ENCODE measurements at places on chromosomes 13 and 19.
A peak's percentile ranks its signal among the peaks of the same experiment; 100 is the strongest.

GRCh38 chr19:33659835-33660234, 38.1 kb downstream of the CHST8 start:
- DNase-seq = no peak

DNA sequence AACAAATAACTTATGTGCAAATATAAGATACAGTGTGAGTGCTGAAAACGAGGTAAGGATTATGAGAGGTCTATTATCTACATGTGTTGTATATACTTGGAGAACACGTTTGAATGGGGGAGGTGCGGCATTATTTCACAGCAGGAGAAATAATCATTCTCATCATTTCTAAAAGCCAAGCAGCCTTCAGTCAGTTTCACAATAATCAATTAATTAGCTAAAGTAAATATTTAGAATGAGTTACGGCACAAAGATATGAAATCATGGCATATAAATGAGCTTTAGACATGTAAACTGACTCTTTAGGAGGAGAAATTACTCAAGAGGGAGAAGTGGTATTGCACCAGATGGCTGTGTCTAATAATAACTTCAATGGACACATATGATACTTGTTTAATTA, 366.6 kb downstream of the DNAJC15 start:
- no peak for DNase-seq

DNA sequence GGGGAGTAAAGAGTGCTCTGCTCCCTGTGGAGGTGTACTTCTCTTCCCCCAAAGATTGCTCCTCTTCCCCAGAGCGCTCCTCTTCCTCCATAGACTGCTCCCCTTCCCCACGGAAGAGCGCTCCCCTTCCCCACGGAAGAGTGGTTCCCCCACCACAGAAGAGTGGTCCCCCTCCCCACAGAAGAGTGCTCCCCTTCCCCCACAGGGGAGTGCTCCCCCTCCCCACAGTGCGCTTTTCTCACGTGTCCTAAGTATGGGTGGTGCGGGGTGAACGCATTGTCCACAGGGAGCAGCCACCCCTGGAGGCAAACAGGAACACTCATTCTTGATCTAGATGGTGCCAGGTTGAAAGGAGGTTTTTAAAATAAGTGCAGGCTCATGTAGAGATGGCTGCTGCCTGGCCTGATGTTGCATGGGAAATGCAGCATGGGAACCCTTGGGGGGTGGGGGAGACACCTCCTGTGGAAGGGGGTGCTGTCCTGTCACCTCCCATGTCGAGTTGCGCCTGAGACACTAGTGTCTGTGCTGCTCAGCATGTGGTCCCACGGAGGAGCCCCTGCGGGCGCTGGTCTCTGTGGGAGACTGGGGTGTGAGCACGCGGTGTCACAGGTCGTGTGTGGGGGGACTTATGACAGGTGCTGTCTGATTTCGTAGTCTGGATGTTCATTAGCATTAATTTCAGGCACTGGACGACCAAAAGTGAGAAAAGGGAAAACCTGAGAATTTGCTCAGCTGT, 52.2 kb downstream of the ATP11A start:
- DNase-seq = no peak

- no peak for DNase-seq
Observed at GRCh38 chr13:27203854-27204253, 32.2 kb upstream of the USP12 start.

DNA sequence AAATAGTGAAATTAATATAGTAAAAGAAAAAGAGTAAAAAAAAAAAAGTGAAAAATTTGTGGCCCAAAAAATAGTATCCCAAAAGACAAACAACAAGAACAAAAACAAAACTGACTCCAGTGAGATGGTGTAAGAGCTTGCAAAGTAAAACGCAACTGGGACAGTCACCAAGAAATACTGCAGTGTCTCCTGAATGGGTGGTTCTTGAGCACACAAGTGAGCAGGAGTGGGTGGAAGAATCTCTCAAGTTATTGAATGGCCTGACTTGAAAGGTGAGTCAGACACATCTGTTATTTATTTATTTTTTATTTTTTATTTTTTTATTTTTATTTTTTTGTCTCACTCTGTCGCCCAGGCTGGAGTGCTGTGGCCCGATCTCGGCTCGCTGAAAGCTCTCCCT, 1.9 kb downstream of the ZNF493 start:
- DNase-seq = no peak

DNA sequence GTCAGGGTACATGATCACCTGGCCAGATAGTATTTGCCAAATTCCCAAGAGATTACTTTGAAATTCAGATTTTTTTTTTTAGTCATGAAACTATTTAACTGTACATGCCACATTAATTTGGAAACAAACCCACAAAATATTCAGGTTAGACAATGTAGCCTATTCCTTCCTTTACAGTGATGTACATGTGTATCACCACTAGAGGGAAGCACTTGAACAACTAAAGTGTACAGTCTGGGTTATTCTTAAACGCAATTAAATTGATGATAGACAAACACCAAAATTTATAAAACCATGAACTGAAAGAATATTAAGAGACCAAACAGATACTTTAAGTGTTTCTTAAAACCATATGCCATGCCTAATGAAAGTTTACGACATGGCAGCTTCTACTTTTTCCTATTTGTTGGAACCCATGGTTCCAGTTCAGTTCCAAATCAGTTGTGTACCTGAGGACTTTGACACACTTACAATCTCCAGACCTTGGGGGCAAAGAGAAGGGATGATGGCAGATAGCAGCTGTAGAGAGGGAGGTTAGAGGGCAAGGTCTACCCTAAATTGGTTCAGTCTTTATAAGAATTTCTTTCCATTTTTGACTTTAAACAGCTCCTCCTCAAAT, 52.8 kb downstream of the TNFSF13B start:
- DNase-seq = peak; percentile 43

GRCh38 chr19:32550666-32551065, 30.3 kb upstream of the PDCD5 start:
- DNase-seq = no peak

GRCh38 chr13:99935772-99936171, 35.8 kb downstream of the ZIC5 start:
- DNase-seq = no peak

GRCh38 chr19:17448131-17448967, at the start of gene TMEM221:
TMEM221 (minus strand) TSS chr19:17448668; CDS start chr19:17448462, 206 bp downstream.
- DNase-seq = peak; percentile 39

DNA sequence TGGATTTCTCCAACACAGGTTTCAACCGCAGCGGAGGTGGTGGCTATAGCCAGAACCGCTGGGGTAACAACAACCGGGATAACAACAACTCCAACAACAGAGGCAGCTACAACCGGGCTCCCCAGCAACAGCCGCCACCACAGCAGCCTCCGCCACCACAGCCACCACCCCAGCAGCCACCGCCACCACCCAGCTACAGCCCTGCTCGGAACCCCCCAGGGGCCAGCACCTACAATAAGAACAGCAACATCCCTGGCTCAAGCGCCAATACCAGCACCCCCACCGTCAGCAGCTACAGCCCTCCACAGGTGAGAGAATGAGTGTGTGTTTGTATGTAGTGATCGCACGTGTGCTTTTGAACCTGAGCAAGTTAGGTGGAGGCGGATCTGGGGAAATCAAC, 6.0 kb upstream of the CCDC97 start:
- DNase-seq = no peak

GRCh38 chr13:104442536-104442935, 1376.3 kb upstream of the SLC10A2 start:
- no peak for DNase-seq

DNA sequence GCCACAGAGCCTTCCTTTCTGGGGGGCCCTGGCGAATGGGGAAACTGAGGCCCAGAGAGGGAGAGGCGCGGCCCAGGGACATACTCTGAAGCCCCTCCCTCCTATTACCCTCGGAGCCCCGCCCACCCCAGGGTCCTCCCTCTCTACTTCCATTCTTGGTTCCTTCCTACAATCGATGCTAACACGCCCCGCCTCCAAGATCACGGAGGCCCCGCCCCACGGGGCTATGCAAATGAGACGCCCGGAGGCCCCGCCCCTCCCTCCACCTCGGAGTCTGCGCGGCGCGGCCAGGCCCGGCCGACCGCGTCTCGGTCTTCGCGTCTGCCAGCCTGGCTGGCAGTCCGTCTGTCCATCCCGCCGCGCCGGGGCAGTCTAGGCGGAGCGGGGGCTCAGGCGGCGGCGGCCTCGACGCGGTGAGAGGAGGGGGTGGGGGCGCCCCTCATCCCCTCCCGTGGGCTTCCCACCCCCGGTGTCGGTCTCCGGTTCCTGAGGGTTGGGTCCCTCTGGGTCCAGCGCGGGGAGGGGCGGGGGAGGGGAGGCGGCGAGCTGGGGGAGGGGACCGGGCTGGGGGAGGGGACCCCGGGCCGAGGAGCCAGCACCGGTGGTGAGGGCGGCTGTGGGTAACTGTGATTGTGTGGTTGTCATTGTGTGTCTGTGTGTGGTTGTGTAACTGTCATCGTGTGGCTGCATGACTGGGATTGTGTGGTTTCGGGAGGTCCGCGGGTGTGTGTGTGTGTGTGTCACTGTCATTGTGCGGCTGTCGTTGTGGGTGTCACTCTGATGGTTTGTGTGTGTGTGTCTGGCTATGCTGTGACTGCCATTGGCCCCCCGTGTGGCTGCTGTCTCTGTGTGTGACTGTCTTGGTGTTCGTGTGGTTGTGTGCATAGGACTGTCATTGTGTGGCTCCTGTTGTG, at the start of gene PLPPR2:
Gene PLPPR2, plus strand, starts transcription at position 273 of the 914 bp plus-strand sequence. CDS start 2,242 bp downstream, outside the sequence.
- no peak for DNase-seq

DNA sequence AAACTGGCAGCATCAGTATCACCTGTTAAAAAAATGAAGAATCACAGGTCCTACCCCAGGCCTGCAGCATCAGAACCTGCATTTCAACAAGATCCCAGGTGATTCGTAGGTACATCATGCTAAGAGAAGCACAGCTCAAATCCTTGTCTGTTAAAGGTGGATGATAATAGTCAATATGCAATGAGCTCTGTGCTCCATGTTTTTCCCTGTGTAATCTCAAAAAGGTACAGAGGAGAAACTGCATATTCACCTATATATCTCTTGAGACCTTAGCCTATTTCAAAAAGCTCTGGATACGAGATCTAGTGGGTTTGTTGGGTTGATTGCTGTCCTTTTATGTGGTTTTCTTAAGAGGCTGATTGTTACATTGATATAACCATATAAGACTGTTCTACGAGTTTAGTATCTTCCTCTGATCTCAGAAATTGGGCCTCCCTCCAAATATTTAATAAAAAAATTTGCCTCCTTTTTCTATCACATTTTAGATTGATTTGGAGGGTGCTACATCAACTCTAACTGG, 148.9 kb downstream of the DCT start:
- DNase-seq = no peak

DNA sequence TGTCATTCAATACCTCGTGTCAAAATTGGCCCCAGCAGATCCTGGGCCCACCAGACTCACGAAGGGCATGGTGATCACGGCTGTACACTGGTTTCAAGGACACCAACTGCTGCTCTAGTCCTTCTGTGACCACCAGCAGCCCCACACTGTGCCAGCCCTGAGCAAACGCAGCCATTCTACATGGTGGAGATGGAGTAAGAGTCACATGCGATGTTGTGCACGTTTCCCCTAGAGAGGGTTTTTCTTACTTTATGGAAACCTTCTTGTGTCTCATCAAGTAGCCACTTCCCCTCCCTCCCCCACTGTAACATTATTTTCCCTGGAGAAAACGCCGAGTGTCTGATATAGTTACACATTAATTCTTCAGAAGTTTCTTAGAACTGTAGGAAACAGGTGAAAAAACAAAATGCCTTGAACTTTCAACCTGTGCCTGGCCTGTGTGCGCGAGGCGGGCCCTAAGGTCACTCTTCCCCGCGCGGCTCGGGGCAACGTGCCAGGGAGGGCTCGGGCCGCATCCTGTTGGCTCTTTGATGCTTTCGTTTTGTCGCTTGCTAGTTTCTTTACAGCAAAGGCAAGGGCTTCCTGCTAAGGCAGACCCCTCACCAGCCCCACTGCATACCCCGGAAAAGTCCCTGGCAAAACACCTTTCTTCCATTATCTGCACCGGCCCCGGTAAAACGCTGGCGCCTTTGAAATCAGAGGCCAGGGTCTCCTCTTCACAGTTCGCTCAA, 44.6 kb downstream of the GGACT start:
- DNase-seq = no peak

DNA sequence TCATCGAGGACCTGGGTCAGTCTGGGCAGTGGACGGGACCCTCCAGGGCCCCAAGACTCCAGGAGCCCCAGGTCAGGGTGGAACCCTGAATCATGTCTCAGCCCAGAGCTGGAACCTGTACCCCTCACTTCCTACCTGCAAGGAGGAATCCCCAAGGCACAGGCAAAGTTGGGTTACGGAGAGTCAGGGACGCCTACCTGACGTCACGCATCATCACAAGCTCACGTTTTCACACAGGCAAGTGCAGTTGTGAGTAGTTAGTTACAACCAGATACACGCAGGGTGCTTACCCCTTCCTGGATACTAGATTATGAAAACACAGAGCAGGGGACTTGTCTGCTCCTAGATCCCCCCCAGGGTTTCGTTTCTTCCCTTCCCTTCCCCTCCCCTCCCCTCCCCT, 1.9 kb downstream of the RETN start:
- DNase-seq = no peak

DNA sequence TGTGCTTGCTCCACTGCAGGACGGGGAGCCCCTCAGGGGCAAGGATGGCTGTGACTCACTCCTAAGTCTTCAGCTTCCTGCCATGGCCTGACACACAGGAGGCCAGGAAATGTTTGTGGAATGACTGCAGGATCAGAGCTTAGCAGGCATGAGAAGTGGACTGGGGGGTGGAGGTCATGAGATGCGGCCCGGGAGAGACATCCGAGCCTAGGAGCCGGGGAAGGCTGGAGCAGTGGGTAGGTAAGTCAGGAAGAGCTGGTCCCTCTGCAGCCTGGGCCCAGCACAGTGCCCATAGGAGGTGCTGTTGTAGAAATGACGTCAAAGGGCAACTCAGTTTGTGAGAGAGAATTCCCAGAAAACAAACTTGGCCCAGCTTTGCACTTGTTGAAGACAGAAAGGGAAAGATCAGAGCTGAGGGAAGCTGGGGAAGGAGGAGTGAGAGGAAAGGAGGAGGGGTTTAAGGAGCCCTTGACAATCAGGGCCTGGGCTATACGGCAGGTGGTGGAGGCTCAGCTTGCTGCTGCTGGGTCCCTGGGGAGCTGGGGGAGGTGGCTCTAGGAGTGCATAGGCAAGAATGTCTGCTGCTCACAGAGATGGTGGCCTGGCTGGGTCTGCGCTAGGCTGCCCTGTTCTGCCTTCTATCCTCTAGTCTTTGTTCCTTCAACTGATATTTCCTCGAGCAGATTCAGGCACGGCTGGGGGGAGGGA, 18.5 kb downstream of the POU2F2 start:
- no peak for DNase-seq

DNA sequence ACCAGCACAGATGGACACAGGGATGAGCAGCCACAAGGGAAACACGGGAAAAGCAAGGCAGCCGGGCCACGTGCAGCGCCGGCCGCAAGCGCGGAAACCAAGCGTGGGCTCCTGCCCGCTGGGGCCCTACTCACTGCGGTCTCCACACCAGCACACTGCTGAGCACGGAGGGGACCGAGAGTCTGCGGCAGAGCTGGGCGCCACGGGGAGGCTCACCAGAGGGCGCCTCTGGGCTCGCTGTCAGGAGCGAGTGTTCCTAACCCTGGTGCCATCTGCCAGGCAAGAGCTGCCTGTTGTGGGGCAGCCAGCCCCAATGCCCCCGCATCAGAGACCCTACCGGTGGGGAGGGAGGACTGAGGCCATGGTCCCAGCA, 26.5 kb downstream of the MPND start:
- DNase-seq = peak; percentile 22

GRCh38 chr19:5809053-5809452, 4.2 kb downstream of the NRTN start:
- DNase-seq = no peak
